ENCODE measurements at places on chromosomes 12 and 14.
A peak's percentile ranks its signal among the peaks of the same experiment; 100 is the strongest.

DNA sequence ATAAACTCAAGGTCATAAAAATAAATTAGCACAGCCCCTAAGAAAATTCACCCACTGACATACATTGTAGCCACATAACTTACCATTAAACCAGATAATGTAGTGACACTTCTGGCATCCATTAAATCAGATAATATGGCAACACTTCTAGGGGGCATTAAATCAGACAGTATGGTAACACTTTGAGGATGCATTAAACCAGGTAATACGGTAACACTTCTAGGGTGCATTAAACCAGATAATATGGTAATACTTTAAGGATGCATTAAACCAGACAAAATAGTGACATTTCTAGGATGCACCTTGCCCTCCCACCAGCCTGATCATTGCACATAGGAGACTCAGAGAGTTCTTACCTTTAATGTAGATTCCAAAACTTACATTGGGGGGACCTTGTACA lies 1220.5 kb upstream of the TMEM132C start:
- DNase-seq: no peak

GRCh38 chr12:936377-937345 lies 12.8 kb downstream of the RAD52 start:
- no peak for DNase-seq

- DNase-seq: no peak
Measured at GRCh38 chr12:57173089-57173488, 25.7 kb upstream of the LRP1-AS start.

DNA sequence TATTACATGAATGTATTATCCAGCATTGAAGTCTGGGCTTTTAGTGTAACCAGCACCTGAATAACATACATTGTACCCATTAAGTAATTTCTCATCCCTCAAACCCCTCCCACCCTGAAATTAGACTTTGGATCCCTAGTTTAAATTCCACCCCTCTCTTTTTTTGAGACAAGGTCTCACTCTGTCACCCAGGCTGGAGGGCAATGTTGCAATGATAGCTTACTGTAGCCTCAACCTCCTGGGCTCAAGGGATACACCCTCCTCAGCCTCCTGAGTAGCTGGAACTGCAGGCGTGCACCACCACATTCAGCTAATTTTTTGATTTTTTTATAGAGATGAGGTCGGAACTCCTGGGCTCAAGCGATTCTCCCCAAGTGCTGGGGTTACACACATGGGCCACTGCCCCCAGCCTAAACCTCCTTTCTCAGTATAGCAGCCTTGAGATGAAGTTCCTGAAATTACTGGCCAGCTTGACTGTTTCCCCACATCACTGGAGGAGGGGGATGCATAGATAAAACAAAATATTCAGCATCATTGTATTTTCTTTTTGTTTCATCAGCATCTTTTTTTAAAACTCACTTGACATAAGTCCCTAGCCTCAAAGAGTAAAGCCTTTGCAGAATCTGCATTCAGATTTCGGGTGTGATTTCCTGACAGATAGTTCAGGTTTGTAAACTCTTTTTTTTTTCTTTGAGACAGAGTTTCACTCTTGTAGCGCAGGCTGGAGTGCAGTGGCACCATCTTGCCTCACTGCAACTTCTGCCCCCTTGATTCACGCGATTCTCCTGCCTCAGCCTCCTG lies 7.0 kb downstream of the PTPN11 start:
- no peak for DNase-seq

DNA sequence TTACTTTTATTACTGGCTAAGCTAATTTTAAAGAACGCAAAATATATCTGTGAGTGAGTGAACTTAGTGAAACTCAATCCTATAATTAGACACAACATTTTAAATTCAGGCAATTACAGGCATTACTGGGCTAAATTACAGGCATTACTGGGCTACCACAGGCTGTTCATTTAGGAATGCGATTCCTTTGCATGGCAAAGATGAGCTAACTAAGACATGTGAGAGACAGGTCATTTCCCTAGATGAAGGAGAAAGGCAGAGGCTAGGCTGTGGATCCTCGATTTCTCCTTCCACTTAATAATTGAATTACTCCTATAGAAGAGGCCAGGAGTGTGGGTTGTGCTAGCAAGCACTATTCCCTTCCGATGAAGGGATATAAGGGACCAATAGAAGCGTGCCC lies 429.4 kb upstream of the LMO3 start:
- no peak for DNase-seq

GRCh38 chr12:57235017-57235727 lies 5.7 kb downstream of the SHMT2 start:
- no peak for DNase-seq

- no peak for DNase-seq
Measured at GRCh38 chr14:34460295-34460694, 1.7 kb downstream of the SPTSSA start.

DNA sequence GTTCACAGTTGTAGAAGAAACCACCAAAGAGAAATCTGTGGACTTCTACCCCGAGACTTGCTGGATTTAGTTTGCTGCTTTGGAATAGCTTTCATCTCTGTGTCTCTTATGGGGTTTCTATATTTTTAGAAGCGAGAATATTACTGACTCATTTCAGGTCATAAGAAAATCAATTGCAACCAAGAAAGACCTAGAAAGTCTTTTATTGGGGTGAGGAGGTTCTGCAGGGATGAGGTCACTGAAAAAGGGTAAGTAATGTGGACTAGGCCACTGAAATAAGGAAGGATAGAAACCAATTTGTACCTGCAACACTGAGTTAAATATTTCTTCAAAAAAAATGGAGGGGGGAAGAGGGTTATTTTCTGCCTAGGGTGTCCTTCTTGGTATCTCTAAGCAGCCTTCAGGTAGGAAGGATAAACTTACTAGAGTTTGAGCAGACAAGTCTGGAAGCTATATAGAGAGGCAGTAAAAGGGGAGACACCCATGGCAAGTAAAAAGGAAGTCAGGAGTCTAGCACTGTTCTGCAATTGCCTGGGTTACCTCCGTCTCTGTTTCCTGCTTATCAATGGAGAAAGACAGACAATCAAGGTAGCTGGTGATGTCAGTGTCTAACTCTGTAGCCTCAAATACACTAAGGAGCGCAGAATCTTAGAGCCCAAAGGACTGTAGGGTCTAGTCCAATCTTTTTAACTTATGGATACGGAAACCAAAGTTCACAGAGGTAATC lies 19.6 kb upstream of the KERA start:
- no peak for DNase-seq

DNA sequence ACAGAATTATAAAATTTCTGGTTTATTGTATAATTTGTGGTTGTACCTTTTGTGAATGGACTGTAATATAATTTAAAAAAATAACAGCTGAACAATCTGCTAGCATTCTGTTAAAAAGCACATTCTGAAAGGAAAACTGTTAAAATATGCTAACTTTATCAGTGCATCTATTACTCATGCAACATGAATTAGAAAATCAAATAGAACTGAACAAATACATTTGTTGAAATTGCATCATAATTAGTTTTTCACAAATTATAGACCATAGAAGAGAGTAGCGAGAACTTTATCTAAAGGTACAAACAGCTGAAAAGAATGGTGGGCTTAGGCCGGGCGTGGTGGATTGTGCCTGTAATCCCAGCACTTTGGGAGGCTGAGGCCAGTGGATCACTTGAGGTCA lies 33.0 kb downstream of the PTPN21 start:
- DNase-seq: no peak

- DNase-seq: no peak
Measured at GRCh38 chr14:103597623-103598377, 31.2 kb upstream of the KLC1 start.

DNA sequence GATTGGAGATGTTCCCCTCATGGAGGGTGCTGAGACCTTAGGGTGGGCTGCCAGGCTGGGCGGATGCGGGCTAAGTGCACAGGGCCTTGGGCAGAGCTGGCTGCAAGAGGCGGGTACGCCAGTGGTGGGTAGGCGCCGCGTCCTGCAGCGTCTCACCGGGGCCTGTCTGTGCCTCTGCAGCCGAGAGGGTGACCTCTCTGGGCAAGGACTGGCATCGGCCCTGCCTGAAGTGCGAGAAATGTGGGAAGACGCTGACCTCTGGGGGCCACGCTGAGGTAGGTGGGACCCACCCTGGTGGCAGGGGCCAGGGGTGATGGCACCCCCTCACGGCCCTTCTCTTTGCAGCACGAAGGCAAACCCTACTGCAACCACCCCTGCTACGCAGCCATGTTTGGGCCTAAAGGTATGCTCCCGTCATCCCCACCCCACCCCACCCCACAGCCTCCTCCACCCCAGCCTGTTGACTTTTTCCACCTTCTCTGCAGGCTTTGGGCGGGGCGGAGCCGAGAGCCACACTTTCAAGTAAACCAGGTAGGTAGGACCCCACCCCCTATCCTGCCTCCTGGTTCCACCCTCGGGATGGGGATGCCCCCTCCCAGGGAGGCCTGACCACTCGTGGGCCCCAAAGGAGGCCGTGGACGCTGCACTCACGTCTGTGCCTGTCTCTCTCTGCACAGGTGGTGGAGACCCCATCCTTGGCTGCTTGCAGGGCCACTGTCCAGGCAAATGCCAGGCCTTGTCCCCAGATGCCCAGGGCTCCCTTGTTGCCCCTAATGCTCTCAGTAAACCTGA lies 1.5 kb downstream of the CRIP1 start:
- DNase-seq: no peak

DNA sequence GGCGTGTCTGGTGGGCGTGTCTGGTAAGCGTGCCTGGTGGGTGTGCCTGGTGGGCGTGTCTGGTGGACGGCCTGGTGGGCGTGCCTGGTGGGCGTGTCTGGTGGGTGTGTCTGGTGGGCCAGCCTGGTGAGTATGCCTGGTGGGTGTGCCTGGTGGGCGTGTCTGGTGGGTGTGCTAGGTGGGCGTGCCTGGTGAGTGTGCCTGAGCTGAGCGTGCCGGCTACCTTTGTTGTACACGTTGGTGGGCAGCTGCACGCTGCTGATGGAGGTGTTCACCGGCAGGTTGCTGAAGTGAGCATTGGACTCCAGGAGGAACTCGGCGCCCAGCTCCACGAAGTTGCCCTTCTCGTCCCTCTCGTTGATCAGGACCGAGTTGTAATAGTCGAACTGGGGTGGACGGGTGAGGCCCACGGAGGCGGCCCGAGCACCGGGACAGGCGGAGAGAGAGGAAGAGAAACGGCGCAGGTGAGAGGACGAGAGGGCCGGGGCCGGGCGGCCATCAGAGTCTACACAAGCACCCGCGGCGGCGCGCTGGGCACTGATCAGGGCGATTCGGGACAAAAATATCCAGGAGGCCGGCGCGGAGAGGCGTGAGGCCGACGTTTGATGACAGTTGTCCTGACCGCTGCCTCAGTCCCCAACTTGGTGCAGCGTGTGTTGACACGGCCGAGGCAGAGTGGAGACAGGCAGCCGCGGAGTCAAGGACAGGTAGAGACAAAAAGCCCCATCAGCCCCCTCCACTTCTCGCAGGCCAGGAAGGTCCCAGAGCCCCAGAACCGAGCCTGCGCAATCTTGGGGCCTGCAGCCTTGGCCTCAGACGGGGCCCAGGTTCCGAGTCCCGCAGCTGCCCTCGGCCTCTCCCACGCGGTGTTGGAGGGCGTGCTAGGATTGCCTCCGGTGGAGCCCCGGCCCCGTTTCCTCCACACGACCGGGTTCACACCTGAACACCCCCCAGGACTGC lies 10.5 kb downstream of the CACNA2D4 start:
- peak; percentile 17 for DNase-seq

- no peak for DNase-seq
Measured at GRCh38 chr14:100698666-100699448, 27.8 kb upstream of the DLK1 start.

GRCh38 chr12:32437095-32437515 lies 37.7 kb downstream of the FGD4 start:
- DNase-seq: no peak

- DNase-seq: no peak
Measured at GRCh38 chr12:40892528-40892927, 200.3 kb downstream of the CNTN1 start.
